ENCODE measurements at places on chromosomes 7 and 10.

DNA sequence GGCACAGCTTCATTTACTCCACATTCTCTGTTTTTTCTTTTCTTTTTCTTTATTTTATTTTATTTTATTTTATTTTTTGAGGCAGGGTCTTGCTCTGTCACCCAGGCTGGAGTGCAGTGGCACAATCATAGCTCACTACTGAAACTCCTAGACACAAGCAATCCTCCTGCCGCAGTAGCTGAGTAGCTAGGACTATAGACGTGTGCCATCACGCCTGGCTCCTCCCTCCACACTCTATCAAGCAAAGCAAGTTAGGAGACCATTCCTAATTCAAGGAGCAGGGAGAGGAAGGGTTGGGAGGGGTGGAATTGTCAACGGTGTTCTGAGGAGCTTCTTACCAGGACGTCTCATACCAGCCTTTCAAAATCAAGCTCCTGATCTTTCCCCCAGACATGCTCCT, 52.4 kb downstream of the OAT start:
- no peak for DNase-seq

DNA sequence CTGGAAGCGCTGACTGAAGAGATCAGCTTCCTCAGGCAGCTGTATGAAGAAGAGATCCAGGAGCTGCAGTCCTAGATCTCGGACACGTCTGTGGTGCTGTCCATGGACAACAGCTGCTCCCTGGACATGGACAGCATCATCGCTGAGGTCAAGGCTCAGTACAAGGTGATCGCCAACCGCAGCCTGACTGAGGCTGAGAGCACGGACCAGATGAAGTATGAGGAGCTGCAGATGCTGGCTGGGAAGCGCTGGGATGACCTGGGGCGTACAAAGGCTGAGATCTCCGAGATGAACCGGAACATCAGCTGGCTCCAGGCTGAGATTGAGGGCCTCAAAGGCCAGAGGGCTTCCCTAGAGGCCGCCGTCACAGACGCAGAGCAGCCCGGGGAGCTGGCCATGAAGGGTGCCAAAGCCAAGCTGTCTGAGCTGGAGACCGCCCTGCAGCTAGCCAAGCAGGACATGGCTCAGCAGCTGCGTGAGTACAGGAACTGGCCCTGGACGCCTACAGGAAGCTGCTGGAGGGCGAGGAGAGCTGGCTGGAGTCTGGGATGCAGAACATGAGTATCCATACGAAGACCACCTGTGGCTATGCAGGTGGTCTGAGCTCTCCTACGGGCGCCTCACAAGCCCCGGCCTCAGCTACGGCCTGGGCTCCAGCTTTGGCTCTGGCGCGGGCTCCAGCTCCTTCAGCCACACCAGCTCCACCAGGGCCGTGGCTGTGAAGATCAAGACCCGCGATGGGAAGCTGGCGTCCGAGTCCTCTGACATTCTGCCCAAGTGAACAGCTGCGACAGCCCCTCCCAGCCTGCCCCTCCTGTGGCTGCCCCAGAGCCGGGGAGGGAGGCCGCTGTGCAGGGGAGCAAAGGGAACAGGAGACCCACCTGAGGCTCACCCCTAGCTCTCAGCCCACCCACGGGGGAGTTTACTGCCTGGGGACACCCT, 24.9 kb upstream of the AMPH start:
- DNase-seq, result no peak

DNA sequence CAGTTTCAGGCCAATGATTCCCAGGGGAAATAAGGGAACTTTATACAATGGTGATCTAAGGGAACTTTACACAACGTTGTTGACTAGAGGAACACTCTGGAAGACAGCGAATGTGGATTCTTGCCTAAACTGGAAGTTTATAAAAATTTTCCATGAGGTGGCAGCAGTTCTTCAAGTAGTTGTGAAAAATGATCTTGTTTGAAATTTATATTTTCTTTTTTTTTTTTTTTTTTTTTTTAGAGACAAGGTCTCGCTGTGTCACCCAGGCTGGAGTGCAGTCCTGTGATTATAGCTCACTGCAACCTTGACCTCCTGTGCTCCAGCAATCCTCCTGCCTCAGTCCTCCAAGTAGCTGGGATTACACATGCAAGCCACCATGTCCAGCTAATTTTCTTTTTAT, 32.1 kb upstream of the GTF2I start:
- no peak for DNase-seq

- no peak for DNase-seq
Measured at GRCh38 chr10:61024151-61024855, 80.3 kb upstream of the RHOBTB1 start.

GRCh38 chr7:144513334-144513733, 109.8 kb upstream of the NOBOX start:
- no peak for DNase-seq

GRCh38 chr10:51397695-51398094, 301.7 kb downstream of the CSTF2T start:
- DNase-seq, result no peak
